ENCODE measurements at places on chromosomes 3 and 15.
A peak's percentile ranks its signal among the peaks of the same experiment; 100 is the strongest.

DNA sequence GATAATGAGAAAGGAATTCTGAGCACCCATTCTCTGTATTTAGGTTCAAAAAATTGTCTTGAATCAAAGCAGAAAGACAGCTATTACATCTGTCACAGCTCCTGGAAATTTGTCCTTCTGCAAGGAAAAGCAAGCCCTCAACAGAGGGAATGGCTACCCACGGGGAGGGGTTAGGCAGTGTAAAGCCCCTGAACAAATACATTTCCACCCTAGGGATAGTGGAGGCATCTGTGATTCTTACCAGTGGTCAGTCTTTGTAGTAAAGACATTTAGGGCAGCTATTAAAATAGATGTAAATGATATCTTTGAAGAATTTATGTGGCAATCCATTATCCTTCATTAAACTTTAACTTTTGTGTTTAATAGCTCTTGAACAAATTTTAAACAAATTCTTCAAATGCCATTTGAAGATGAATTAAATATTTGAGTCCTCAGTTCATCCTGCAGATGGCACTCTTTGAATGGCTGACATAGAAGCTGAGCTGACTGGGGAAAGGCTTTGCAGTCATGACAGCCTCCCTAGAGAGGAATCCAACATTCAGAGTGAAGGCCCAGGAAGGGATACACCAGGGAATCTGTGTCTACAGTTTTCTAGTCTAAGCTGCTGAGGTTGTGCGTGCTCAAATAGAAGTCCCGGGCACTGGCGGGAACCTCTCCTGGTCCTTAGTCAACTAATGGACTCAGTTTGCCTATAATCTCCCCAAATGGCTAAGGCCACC, 359.7 kb upstream of the ROPN1 start:
- peak; percentile 64 for DNase-seq

GRCh38 chr15:20295238-20295811, 246.3 kb downstream of the GOLGA6L6 start:
- DNase-seq, result no peak

- DNase-seq, result no peak
Measured at GRCh38 chr3:166613365-166613764, 766.7 kb downstream of the ZBBX start.

DNA sequence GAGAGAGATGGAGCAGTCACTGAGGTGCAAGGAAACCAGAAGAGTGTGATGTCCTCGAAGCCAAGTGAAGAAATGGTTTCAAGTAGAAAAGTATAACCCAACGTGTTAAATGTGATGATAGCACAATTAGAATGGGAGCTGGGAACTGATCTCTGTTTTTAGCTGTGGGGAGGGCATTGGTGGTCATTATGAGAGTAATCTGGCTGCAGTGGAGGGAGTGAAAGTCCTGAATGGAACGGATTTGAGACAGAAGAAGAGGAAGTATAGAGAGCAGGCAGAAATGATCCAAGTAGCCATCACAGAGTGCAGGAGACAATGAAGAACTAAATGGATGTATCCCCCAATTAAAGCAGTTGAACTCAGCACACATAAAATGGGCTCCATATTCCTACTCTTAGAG, 235.3 kb downstream of the IGSF11 start:
- no peak for DNase-seq

GRCh38 chr15:66862111-66862939, 160.3 kb downstream of the SMAD6 start:
- DNase-seq, result no peak

- DNase-seq, result peak; percentile 31
Measured at GRCh38 chr3:72009851-72010443, 225.0 kb upstream of the PROK2 start.

All from fibroblast of the aortic adventitia (primary cell).